ENCODE measurements at places on chromosomes 12 and 14. TPM values are rescaled to one million over a fixed set of nuclear protein-coding genes. Genes with fewer than 3 reads are reported as not detected.

The RBP5 gene
- total RNA-seq, result not detected

The HOXC12 gene
- total RNA-seq, result 1.9 TPM

The CIT gene
- 4.1 TPM for total RNA-seq

The CLMN gene
- total RNA-seq, result 0.35 TPM

DNA sequence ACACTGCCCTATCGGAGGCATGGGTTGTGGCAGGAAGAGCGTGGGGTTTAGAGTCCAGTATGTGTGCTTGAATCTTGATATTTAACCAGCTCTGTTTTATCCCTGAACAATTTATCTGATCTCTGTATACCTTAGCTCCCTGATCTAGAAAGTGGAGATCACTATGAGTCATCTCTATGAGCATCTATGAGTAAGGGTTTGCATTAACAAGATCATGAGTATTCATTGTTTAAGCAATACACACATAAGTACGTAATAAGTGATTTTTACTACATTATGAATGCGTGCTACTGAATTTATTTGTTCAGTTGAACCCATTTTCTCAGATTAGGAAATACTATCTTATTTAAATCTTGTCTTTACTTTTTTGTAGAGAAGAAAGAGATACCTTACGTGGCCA, 49.4 kb downstream of the GPATCH2L start:
- DNase-seq, result no peak

GRCh38 chr12:4856596-4856995, 53.1 kb upstream of the KCNA1 start:
- DNase-seq, result no peak

DNA sequence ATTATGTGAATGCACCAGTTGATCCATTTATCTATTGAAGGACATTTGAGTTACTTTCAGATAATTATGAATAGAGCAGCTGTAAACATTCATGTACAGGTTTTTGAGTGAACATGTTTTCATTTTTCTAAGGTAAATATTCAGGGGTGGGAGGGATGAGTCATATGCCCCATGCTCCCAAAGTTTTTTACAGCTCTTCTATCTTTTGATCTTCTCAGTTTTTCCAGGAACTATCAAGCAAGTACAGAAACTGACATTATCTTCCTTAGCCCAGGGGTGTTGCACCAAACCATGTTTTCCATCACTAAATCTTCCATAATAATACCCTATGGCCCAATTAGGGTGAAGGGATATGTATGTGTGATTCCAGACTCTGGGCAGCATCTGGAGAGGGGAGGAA, 384.5 kb downstream of the EMP1 start:
- no peak for DNase-seq

DNA sequence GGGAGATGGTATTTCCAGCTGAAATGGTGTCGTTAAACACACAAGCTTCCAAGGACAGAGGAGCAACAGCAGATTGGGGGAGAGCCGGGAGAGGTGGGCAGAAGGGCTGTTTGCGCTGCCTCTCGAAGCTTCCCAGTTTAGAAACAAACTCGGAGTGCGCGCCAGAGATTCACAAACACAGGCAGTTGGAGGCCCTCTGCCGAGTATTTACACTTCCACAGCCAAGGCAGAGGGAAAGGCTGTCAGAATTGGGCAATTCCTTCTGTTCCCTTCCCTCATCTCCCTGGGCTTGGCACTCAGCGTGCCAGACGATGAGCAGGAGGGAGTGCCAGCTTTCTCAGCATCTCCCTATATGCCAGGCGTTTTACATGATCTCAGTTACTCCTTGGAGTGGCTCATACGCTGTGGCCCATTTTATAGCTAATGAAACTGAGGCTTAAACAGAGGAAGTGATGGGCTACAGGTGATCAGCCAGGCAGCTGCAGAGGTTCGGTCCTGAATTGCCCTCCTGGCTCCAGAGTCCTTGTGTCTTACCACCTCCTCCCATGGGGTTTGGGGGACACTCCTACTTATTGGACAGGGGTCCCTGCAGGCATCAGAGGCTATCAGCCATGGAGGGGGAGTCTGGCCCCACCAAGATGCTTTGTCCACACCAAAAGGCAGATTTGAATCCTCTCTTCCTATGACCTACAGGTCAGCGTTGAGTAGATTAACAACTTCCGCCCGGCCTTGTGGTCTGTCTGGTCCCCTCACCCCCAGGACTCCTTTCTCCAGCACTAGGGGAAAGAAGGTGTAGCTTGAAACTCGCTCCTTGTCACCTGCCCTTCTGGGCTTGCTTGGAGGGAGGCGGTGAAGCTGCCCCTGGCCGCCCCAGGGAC, 3.1 kb downstream of the FAM222A start:
- DNase-seq, result peak; percentile 86

GRCh38 chr12:22231078-22231477, 103.4 kb downstream of the ST8SIA1 start:
- no peak for DNase-seq

GRCh38 chr14:72907886-72908285, 14.0 kb upstream of the DPF3 start:
- DNase-seq, result peak; percentile 80

DNA sequence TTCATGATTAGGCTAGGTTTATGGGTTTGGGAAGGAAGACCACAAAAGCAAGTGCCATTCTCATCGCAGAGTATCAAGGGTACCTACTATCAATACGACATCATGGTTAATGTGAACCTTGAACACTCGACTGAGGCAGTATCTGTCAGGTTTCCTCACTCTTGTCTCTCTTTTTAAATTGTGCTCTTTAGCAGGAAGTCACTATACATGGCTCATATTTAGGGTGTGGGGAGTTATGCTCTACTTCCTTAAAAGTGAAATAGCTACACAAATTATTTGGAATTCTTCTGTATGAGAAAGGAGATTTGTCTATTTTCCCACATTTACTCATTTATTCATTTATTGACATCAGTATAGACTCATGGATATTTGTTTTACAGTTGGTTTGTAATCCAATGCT, 5.9 kb upstream of the CLEC4E start:
- no peak for DNase-seq

DNA sequence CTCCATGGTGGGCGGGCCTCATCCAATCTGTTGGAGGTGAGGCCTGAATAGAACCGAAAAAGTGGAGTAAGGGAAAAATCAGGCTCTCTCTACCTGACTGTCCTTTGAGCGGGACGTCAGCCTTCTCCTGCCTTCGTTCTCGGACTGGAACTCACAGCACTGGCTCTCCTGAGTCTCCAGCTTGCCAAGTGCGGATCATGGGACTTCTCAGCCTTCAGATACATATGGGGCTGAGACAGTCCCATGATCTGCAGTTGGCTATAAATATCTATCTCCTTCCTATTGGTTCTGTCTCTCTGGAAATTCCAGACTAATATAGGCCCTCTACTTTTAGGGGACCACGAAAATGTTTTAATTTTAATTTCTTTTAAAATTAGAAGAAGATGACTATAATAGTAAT, 29.7 kb upstream of the PLEK2 start:
- DNase-seq, result no peak

- DNase-seq, result no peak
Observed at GRCh38 chr14:52917735-52918134, 33.1 kb downstream of the FERMT2 start.

GRCh38 chr14:100149851-100150611, 9.4 kb downstream of the DEGS2 start:
- no peak for DNase-seq

DNA sequence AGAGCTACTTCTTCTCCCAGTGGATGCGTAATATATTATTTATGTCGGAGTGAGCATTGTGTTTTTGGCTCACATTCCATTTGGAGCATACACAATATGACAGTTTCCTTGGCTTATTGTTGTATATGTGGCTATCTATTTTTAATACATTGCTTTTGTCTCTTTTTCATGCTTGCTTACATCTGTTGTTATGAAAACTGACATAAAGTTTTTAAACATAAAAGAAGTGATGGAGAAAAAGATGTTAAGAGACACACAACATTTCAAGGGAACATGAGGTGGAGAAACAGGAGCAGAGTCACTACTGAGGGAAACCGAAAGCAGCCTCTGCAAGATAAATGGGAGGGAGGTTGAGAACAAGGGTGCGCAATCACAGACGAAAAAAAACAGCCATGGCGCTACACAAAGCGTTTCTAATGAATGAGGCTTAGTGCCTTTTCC, 228.4 kb upstream of the NPAS3 start:
- DNase-seq, result no peak

All from MG63 (cell line).